GM23338 (cell line): ENCODE measurements at places on chromosomes 12 and 14.

DNA sequence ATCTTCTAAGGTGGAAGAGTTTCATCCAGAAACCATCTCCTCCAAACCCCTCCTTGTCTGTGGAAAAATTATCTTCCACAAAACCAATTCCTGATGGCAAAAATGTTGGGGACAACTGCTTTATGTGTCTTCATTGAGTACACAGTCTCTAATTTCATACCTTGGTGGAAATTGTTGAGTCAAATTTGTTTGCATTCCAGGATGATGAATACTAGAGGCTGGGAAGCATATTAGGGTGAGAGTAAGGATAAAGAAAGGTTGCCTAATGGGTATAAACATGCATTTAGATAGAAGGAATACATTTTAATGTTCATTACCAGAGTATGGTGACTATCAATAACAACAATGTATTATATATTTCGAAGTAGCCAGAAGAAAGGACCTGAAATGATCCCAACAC lies 98.2 kb downstream of the C12orf42 start:
- DNase-seq: no peak

GRCh38 chr12:62882696-62883095 lies 52.3 kb downstream of the PPM1H start:
- DNase-seq: no peak

GRCh38 chr14:90658541-90658967 lies 157.7 kb downstream of the TTC7B start:
- no peak for DNase-seq

DNA sequence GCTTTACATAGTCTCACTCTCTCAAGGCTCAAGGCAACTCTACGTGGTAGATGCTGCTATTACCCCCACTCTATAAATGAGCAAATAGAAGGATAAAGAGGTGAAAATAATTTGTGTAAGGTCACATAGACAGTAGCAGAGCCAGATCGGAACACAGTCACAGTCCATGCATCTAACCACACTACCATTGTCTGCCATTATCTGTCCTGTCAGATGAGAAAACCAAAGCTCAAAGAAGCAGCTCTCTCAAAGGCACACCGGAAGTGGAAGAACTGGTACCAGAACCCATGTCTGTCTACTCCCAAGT lies 134.4 kb upstream of the NUDT4 start:
- no peak for DNase-seq

- DNase-seq: no peak
Observed at GRCh38 chr12:4244868-4245267, 28.7 kb upstream of the CCND2 start.

DNA sequence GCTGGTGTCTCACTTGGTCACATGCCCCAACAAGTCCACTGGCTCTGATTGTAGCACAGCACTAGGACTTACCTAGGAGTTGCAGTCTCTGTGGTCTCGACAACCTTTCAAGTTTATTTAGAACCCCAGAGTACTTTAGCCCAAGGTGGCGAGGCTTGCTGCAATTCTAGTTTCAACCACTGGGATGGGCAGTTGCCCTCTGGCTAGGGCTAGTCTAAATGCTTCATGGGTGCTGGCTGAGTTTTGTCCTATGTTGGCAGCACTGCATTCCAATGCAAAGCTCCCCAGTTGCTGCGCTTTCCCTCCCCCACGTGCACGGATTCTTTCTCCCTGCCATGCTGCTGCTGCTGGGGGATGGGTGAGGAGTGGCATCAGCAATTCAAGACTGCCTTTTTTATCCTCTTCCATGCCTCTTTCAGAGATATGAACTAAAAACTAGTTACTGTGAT lies 207.9 kb downstream of the SYNE2 start:
- DNase-seq: peak; percentile 95

DNA sequence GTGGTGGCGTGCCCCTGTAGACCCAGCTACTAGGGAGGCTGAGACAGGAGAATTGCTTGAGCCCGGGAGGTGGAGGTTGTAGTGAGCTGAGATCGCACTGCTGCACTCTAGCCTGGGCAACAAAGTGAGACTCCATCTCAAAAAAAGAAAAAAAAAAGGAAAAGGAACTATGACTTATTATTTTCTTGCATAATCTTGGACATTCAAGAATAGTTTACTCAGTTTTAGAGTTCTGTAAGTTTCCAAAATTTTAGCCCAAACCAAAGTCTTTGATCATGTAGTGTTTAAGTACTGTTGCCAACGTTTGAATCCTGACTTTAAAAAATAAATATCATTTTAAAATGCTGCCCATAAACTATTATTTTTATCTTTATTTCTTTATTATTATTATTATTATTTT lies 6.2 kb downstream of the PSMA6 start:
- DNase-seq: no peak

- DNase-seq: no peak
Observed at GRCh38 chr12:109112720-109113465, 3.5 kb upstream of the ACACB start.

- no peak for DNase-seq
Observed at GRCh38 chr12:1918081-1918883, at the start of gene CACNA2D4. Gene CACNA2D4 (minus strand): TSS chr12:1918652. CDS start chr12:1918473, 179 bp downstream.

GRCh38 chr14:23613242-23614070 lies 22.7 kb upstream of the DHRS2 start:
- no peak for DNase-seq

- peak; percentile 19 for DNase-seq
Observed at GRCh38 chr14:26113911-26114640, 483.8 kb downstream of the NOVA1 start.
